ENCODE measurements at places on chromosomes 7 and 10.

DNA sequence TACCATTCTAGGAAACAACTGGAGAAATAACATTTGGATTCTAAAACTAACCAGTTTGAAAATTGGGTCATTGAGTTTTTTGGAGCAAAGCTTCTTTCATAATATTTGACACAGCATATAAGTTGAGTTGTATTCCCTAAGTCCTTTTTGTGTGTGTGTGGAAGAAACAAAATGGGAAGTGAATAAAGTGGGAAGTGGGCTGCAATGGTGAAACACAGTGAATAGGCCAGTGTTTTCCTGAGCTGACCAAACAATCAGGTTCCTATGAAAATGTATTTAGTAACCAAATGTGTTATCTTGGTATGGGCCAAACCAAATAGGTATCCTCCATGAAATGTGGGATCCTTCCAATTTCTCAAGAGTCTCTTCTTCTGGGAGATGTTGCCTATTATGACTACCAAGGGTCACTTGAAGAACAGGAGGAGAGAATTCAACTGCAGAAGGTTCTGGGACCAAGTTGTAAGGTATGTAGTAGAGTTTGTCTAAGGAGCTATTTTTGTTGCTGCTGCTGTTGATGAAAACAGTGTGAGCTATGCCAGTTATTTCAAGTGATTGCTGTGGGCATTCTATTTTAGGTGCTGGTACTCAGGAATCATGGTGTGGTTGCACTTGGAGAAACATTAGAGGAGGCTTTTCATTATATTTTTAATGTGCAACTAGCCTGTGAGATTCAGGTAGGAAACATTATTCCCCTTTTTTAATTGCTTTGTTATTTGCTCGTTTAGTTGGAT lies 88.3 kb upstream of the MXI1 start:
- DNase-seq: no peak

- peak; percentile 53 for DNase-seq
Observed at GRCh38 chr10:30359373-30360206, 10.5 kb upstream of the MTPAP start.

DNA sequence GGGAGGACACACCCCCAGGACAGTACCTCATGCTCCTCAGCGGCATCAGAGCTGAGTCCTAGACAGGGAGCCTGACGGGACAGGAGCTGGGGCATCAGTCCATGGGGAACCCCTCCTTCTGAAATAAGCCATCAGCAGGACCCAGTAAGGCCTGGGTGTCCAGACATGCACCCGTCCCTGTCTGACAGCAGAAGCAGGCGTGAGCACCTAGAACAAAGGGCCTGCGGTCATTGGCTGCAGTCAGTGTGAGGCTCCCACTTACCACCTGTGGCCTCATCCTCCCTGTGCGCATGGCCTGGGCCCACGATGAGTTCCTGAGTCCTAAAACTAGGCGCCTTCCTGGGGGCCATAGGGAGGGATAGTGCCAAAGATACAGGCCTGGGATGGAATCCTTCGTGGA lies 484.7 kb downstream of the PTPRN2 start:
- no peak for DNase-seq

DNA sequence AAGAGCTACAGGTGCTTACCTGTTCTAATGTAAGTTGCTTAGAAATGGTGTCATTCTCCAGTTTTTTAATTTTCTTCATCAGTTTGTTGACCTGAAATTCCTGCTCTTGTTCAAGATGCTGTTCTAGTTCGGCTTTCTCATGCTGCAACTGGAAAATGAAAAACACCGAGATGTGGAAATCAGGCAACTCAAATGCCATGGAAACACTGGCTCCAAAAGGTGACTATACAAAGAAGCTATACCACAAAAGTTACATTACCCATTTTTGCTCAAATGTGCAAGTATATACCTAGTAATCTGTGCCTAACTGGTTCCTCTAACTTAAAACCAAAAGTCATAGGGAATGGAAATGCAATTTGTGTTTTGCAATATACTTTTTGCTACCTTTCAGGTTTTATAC lies 73.8 kb downstream of the CCDC6 start:
- DNase-seq: no peak

- DNase-seq: no peak
Observed at GRCh38 chr10:95214369-95214768, 20.3 kb downstream of the ACSM6 start.

- no peak for DNase-seq
Observed at GRCh38 chr7:28687537-28687936, 270.6 kb downstream of the TRIL start.

DNA sequence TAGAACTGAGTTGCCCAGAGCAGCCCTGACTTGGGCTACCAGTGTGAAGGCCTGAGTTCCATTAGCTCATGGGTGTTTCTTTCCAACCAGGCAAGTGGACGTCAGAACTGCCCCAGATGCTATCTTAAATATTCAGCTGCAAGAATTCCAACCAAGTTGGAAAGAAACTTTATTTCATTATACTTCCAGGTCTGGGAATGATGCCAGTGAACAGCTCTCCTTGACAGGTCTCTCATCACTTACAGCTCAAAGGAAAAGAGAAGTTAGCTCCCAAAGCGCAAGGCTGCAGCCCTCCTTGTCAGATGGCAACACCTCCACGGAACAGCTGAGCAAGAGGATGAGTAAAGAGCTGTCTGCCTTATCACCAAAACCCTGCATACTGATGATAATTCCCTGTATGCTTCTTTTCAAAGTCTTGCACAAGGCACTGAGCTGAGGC lies 255.5 kb upstream of the AOAH start:
- DNase-seq: no peak

DNA sequence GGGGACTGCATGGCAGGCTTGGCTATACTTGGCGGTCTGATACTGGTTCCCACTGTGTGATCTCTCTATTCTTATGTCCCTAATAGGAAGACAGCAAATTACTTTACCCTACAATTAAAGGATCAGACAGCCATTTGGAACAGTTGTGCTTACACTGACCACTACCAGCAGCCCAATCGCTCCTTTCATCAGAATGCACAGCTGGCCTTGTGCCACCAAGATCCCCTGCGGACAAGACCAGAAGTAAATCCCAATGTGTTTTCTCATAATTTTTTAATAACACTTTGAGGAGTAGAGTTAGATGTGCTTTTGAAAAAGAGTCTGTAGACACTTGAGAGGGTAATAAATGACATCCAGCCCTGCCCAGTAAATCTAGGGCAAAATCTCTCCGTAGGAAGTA lies 297.2 kb upstream of the ZNF32 start:
- no peak for DNase-seq

- DNase-seq: no peak
Observed at GRCh38 chr10:43892062-43892770, 243.5 kb upstream of the ZNF32 start.

DNA sequence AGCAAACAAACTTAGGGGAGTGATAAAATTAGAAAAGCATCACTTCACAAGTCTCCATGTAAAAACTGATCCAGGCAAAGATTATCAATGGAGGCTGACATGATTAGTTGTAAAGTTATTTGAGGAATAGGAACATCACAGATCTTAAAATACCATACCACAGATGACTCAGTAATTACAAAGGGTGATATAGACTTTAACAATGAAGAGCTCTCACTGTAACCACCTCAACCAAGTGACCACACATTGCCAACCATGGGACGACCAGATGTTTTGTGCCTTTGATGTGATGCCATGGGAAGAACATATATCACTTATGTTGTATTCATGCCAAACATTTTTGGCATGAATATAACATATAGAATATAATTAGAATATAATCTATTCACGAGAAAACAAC lies 11.7 kb downstream of the AASS start:
- no peak for DNase-seq

DNA sequence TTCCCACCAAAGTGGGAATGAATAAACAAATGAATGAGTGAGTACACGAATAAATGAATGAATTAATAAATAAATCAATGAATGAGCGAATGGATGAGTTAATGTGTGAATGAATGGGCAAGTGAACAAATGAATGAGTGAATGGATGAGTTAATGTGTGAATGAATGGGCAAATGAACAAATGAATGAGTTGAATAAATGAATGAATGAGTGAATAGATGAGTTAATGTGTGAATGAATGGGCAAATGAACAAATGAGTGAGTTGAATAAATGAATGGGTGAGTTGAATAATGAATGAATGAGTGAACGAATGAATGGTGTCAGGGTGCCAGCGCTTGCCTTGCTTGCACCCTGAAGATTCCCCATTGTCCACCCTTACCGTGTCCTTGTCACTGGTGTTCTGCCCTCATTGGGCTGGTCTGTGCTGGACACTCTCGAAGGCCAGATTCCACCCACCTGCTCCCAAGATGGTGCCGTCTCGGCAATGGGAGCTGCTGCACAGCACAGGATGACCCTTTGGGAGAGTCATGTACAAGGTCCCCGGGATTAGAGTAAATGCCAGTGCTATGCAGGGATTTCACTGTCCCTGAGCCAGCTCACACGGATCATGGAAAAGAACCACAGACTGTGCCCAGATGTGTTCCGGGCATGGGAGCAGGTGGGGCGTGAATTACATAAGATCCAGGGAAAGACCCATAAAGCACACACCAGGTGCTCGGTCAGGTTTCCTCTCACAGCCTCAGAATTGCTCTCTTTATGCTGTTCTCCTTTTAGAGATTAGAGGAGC lies 83.2 kb downstream of the CAMK1D start:
- no peak for DNase-seq

DNA sequence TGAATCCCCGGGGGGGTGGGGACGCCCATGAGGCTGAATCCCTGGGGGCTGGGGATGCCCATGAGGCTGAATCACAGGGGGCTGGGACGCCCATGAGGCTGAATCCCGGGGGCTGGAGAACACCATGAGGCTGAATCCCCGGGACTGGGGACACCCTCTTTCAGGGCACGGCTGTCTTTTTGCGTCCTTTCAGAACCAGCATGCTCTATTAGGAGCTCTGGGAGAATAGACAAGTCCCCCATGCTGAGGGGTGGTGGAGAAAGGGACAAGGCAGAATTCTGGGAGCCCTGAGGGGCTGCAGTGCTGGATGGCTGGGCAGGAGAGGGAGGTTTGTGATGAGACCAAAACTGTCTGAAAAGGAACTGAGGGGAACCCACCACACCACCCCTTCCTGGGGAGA lies 257.3 kb upstream of the TCERG1L start:
- DNase-seq: no peak

- no peak for DNase-seq
Observed at GRCh38 chr7:36654436-36654835, 69.9 kb downstream of the AOAH start.

DNA sequence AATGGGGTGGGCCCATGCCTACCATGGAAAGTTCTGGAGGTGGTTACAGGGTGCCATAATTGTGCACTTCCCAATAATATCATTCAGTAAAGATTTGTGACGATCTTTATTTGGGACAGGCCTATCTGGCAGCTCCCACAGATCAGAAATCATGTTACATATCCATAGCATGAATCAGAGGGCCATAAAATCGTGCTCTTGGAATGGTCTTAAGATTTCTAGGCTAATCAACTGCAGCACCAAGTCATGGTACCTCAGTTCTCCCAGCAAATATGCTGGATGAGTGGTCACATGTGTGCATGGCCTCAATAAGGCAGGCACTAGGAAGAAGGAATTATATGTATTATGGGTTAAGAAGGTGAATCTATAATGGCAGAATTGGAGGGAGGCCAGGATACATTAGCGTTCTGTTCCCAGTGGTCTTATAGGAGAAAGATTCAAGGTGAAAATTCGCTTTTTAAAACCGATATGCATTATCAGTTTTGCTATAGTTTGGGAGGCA lies 134.7 kb downstream of the NRP1 start:
- no peak for DNase-seq

DNA sequence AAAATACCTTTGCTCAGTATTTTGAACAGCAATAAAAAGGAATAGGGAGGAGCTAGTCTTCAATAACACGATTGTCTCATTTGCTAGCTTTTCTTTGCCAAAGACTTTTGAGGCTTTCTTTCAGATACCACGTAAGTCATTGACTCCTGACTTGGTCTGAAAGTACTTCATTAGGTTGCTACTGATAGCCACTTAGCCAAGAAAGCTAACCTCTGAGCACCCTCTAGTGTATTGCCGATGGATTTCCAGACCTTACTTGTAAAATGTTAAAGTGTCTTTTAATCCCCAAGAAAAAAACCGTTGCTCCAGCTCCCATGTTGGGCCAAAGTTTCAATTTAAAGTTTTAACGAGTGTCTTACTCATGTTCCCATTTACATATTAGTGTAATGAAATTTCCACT lies 63.4 kb upstream of the STRIP2 start:
- DNase-seq: no peak

DNA sequence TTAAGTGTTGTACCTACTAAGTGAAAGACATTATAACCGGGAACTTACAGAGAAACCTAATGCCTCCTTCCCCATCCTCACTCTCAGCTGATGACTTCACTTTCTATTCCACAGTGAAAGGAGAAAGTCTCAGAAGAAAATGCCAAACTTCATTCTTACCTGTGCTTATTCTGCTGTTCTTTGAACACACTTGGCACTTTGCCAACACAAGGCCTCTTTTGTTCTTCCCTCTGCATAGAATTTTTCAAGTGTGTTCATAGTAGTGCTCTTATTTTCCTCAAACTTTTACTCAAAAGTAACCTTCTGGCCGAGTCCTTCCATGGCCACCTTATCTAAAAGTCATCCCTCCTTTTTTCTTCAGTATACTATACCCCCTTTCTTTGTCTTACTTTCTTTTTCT lies 59.4 kb upstream of the ETV1 start:
- DNase-seq: no peak

DNA sequence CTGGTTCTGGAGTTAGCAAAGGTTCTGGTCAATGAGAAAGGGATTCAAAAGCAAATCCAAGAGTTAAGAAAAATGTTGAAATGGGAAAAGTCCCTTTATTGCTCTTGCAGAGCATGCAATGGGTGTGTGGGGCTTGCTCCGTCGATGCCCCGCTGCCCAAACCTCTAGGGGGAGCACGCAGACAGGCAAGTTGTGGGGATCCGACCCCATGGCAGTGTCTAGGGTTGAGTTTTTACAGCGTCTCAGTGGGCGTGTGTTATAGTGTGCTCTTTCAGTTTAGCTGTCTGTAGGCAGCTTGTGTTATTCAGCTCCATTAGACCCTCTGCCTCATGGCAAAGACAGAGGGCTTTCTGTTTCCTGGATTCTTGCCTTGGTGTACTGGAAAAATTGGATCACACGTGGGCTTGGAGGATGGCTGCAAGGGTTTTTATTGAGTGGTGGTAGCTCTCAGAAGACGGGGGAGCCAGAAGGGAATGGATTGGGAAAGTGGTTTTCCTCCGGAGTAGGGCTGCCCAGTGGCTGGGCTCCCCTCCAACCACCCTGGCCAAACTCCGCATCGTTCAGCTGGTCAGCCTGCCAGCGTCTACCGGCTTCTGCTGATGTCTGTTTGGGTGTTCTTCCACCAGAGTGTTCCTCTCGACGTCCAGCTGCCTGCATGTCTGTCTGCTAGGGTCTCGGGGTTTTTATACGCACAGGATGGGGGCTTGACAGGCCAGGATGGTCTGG lies 102.3 kb upstream of the PLXDC2 start:
- DNase-seq: no peak

Data from CD4-positive, alpha-beta T cell treated with Interferon gamma for 1 hour (primary cell).